ENCODE measurements at places on chromosomes 7 and 10. TPM values are rescaled to one million over a fixed set of nuclear protein-coding genes. Genes with fewer than 3 reads are reported as not detected.

- DNase-seq: no peak
Observed at GRCh38 chr7:98024075-98024474, 34.1 kb upstream of the OCM2 start.

DNA sequence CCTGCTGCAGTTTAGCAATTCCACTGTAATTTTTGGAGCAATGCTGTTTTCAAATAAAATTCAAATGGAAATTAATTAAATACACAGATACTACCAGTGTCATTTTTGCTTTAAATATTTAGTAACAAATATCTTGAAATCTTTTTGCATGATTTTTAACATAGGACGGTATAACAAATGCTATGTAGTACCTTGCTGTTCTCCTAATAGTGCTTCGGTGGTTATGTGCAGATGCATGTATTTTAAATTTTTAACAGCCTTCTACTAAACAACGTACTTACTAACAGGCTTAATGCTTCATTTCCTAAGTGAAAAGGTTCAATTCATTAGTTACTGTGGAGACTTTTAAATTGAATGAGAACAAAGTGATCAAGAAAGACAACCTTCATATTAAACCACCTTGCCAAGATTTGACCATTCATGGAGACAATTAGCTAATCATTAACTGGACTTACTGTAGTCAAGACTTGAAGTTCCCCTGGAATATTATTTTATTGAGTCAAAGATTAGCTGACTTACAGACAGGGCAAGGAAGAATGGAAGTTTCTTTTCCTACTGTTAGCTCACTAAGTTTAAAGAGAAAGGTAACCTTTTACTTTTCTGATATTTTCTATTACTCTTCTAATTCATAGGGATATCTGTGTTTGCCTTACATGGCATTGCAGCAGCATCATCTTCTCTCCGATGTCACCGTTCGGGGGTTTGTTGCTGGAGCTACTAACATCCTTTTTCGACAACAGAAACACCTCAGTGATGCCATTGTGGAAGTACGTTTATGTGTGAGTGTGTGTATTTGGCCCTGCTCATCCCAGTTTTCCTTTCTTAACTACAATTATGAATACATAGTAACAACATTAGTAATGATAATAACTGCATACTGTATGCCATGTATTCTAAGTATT lies 74.3 kb downstream of the AVL9 start:
- no peak for DNase-seq

DNA sequence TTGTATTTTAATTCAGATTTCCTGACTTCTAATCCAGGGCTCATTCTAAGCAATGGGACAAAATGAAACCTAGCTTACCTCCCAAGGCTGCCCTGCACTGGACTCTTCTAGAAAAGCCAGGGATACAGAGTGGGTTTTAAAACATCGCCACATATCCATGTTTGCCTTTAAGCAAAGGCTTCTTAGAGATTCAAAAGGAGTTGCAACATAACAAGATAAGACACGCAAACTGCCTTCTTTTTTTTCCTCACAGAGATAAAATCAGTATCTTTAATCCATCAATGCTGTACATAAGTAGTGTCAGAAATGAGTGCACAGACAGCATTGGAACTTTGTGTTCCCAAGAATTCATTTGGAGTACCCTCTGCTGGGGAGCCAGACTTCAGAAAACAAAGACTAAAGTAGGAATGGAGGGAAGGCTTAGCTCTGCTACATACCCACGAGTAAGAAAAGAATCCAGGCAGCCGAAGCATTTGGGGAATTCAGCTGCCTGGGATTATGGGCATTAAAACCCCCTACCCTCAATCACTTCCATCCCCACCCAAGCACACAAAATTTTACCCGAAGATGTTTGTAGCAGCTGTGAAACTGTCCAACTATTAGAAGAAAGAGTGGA lies 427.8 kb downstream of the ARL4A start:
- DNase-seq: no peak

DNA sequence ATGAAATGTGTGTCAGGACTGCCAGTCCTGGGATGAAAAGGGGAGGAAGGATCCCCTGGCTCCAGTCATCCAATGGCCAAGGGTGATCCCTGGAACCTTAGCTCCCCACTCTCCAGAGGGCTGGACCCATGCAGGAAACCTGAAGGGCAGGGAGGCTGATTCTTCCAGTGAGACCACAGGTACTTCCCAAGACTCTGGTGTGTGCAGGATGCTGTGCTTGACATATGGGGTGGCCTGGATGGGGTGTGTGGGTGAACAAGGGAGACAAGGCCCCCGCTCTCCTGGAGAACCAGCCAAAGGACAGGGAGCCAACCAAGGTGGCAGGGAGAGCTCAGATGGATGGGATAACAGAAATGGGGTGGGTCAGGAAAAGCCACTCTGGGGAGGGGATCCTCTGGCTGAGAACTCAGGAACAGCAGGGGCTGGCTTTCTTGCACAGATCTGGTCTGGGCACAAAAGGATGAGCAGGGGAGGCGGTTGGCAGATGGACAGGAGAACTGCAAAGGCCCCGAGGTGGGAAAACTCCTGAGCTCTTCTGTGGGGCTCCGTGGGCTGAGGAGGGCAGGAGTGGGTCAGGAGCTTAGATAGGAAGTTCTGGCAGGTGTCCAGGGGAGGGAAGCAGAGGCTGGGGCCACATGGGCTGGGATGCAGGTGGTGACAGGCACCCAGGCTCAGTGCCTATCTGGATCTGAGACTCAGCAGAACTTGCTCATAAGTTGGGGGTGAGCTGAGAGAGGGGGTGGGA lies 100.6 kb downstream of the ARHGAP22 start:
- no peak for DNase-seq

GRCh38 chr10:77062381-77062780 lies 575.2 kb downstream of the KCNMA1 start:
- DNase-seq: no peak

- DNase-seq: no peak
Observed at GRCh38 chr7:136179851-136180721, 202.9 kb upstream of the MTPN start.

DNA sequence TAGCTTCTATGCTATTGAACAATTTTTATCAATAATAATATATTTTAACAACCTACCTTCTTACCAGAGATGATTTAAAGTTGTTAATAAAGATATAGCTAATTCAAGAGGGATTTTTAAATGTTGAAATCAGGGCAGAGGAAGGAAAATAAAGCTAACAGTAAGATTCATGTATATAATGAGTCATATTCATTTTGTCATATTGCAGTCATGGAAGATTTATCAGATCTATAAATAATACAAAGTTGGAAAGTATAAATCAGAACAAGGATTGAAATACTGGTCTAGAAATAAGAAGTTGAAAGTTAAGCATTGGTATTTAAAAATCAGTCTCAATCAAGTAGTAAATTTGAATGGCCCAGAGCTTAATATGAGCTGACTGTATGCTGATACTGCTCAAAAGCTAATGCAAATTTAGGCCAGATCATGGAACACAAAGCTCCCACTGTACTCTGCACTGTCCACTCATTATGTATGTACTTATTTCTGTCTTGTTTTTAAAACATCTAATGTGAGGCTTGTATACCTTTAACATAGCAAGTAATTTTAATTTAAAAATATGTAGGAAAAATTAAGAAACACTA lies 196.9 kb downstream of the ZEB1 start:
- DNase-seq: no peak

DNA sequence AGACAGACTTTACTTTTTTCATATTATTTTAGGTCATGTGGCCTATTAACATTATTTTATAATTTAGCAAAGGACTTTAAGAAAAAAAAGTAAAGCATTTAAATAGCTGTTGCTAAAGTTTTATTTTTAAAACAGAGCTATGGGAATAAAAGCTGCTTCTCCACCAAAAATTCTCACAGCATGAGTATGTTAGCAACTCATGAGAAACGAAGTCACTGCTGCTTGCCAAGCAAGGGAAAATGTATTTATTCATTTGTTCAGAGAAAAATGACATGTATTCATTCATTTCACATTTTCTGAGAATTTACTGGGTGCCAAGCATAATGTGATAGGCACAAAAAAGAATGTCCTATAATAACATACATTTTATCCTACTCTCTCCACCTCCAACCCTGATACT lies 5.1 kb downstream of the LRRC72 start:
- DNase-seq: no peak

DNA sequence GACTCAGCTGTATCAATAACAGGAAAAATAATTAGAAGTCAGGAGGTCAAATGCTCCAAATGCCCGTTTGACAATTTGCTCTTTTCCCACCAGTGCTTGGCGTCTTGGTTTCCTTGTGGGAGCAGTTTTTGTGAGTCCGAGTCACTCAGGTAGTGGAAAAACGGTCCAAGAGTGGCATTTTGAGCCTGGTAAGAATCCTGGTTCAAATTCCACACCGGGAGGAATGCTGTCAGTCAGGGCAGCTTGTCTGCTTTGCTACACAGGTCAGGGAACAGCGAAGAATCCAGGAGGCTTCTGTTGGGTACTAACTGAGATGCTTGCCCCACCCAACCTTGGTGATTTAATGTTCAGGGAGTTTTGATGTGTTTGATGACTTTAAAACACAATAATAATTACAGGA lies 209.5 kb downstream of the HERPUD2 start:
- DNase-seq: no peak

- no peak for DNase-seq
Observed at GRCh38 chr7:73712773-73713172, 6.7 kb downstream of the STX1A start.

- DNase-seq: no peak
Observed at GRCh38 chr7:94052398-94053180, 48.4 kb upstream of the BET1 start.

DNA sequence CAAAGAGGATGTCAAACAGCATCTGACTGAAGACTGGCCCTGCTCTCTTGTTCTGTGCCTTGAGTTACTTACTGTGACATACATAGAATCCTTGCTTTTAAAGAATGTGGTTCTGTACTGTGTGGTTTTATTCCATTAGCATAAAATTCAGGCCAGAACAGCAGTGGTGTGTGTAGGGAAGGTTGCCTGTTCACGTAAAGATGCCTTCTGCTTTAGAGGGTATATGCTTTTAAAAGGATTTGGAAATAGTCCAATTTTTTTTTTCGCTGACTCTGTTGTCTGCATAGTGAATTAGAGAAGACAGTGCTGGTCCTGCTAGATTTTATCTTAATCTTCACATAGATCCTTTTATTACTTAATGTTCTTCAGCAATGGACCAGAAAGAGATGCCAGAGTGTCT lies 470.8 kb upstream of the SEMA3A start:
- no peak for DNase-seq

DNA sequence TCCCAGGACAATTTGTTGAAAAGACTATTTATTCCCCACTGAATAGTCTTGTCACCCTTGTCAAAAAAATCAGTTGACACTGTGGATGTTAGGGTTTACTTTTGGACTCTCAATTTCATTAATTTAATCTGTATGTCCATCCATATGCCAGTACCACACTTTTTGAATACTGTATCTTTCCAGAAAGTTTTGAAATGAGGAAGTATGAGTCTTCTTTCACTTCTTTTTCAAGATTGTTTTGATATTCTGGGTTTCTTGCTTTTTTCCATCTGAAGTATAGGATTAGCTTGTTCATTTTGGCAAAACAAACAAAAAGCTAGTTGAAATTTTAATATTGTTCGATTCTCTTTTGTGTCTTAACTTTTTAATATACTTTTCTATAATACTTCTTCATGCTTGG lies 21.7 kb downstream of the KLHDC10 start:
- DNase-seq: no peak

DNA sequence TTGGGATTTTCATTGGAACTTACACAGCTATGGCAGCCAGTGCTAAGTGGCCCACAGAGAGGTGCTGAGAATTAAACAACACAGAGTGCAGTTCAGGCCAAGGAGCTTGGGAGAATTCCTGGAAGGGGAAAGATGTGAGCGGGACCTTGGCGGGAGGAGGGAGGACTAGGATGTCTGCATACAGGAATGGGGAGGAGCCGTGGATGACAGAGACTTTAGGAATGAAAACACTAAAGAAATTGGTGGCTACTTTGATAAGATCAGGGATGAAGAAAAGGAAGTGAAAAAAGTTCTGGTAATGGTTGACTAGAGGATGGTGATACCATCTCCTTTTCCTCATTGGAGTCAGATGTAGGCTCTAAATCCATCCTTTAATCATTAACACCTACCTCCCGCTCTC lies 234.2 kb upstream of the FZD8 start:
- DNase-seq: no peak

GRCh38 chr7:34362621-34363020 lies 295.4 kb upstream of the NPSR1 start:
- DNase-seq: no peak

DNA sequence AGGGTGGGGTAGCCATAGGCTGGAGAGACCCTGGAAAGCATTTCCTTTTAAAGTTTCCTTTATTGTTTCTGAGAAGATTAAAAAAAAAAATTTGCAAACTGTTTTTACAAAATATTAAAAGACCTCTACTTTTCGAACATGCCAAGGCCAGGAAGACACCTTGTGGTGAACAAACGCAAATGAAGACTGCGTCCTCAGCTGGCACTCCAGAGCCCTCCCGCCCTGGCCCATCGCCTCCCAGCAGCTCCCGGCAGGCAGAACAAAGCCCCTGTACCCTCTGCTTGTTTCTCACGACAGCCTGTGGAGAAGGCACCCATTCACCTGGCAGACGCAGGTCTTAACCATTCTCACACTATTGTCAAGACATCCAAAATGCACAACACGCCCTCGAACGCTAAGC lies 56.4 kb downstream of the ESYT2 start:
- no peak for DNase-seq

DNA sequence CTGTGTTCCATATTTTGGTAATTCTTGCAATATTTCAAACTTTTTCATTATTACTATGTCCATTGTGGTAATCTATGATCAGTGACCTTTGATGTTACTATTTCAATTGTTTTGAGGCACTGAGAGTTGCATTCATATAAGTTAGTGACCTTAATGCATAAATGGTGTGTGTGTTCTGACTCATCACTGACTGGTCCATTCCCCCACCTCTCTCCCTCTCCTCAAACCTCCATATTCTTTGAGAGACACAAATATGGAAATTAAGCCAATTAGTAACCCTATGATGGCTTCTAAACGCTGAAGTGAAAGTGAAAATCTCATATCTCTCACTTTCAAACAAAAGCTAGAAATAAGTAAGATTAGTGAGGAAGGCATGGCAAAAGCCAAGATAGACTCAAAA lies 739.6 kb downstream of the CCSER2 start:
- no peak for DNase-seq

DNA sequence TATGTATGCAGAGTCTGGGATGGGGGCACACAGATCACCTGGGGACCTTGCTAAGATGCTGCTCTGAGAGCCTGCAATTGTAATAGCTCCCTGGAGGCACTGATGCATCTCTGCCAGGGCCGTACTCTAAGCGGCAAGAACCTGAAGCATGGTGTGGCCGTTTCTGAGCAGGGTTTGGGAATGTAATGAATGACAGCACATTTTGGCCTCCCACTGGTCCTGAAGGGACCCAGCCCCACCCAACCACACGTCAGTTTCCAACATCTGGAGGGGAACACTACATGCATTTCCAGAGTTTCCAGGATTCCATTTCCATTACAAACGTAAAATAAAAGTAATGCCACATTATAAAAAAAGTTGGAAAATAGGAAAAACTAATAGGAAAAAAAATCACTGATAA lies 14.0 kb downstream of the ZCCHC24 start:
- DNase-seq: peak; percentile 48

SAMD9 gene
- total RNA-seq: 0.84 TPM

FIS1 gene
- 261 TPM for total RNA-seq

REPIN1 gene
- total RNA-seq: 212 TPM

FAM241B gene
- 1.9 TPM for total RNA-seq

CYP2C19 gene
- total RNA-seq: not detected

CALHM1 gene
- not detected for total RNA-seq

LIPM gene
- not detected for total RNA-seq

PCBD1 gene
- 69.8 TPM for total RNA-seq

NME8 gene
- not detected for total RNA-seq

PRPS1L1 gene
- total RNA-seq: not detected
